ENCODE measurements at places on chromosomes 3 and 15. TPM values are rescaled to one million over a fixed set of nuclear protein-coding genes. Genes with fewer than 3 reads are reported as not detected.

Gene SLC25A38
- 17.0 TPM for total RNA-seq

Gene TMEM108
- total RNA-seq: under 0.01 TPM

Gene LRRC34
- 10.2 TPM for total RNA-seq

Gene C15orf40
- total RNA-seq: 12.3 TPM

Gene SCN11A
- total RNA-seq: not detected

Gene CYP11A1
- under 0.01 TPM for total RNA-seq

Gene AADACL2
- total RNA-seq: not detected

Gene CPNE4
- total RNA-seq: under 0.01 TPM

Gene NRG4
- under 0.01 TPM for total RNA-seq

Gene GPR171
- total RNA-seq: 0.15 TPM

Gene SNX33
- total RNA-seq: 24.4 TPM
